ENCODE measurements at places on chromosomes 3 and 15.

DNA sequence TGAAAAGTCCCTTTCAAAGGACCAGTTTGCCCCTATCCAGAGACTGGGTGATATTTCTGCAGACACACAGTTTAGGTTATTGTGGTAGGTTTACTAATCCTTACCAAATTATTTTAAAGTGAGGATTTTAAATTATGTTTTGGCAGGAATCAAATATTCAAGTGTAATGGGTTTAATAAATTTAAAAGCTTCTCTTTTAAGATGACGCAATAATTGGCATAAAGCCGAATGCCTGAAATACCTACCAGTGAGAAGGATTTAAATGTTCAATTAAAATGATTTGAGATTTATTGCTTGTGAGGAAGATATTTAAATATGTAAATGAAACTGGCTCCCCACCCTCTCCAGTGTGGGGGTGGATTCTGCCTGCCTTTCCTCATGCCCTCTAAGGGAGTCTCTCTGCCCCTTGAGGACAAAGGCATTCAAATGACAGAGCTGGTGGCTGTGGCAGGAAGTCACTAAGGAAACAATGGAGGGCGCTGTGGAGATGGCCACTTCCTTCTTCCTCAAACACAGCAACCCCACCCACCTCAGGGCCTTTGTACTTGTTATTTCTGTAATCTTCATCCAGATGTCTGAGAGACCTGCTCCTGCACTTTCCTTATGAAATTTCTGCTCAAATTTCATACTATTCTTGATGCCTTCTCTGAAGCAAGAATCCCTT lies 131.7 kb downstream of the TNIK start:
- no peak for DNase-seq

- no peak for DNase-seq
These were observed 14.6 kb downstream of the C2CD4B start for GRCh38 chr15:62150445-62150844.

GRCh38 chr3:129657261-129658046 lies 51.0 kb upstream of the PLXND1 start:
- DNase-seq = no peak

GRCh38 chr3:38541806-38542205 lies 45.7 kb downstream of the EXOG start:
- no peak for DNase-seq

DNA sequence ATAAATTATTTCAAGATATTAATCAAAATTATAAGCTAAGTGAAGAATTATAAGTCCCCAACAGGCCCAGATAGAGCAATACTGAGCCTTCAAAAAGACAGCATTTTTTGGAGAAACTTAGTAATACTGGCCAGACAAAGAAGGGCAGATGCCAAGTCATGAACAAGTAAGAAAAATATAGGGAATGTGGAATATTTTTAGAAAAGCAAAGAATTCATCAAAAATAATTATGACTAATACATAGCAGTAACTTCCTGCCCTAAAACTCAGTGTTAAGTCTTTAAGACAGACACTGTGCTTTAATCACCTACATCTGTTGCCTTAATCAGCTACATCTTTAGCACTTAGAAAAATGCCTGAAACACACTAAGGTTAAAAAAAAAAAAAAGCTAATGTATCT lies 31.2 kb downstream of the DPH6 start:
- DNase-seq = no peak

Measured in glomerular endothelial cell (primary cell).